Activated T-cell treated with anti-CD3 and anti-CD28 coated beads, Interleukin-2, amount 50 U/mL, for 4 hours (primary cell): ENCODE measurements at places on chromosomes 1 and 21.

DNA sequence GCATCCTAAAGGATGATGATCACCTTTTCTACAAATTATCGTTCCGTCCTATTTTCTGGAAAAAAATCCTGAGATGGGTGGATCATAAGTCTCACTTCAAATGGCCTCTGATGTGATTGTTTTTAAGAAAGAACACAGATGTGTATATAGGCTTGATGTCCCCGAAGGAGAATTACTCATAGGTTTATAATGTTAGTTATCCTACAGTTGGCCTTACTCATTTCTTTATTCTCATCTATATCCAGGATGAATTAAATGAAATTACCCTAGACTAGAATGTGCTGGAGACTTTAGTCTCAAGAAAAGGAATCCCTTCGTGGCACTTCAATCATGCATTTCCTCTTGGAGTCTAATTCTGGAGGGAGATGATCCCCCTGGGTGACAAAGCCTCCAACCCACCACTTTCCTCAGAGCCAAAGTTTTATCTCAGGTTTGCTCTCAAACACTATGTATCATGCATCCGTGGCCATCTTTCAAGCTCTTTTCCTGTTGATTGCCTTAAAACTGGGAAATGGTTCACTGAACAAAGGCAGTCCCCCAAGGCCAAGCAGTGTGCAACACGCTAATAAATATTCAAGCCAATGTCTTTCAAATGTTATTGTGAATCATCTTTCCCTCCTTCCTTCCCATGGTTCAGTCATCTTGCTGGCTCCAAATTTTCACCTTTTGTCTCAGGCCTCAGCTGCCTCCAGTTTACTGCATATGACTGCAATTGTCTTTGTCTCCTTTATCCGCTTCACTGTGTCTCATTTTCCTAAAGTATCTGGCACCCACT is 32.5 kb upstream of the SMYD2 start:
- DNase-seq = no peak

DNA sequence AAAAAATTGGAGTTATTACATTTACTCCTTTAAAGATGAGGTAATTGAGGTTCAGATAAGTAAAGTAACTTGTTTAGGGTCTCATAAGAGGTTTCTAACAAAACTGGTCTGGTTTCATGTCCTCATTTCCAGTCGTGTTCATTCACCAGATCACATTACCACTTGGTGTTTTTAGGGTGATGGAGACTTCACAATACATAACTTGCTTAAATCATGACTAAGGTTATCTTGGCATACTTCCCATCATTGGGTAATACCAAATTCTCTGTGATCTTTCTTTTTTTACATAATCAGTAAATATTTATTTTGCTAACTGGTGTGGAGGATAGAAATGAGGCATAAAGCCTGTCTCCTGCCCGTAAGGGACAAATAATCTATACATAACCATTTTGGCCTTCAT is 31.6 kb upstream of the RPTN start:
- DNase-seq = no peak

GRCh38 chr1:172287208-172287607 is 133.3 kb upstream of the C1orf105 start:
- DNase-seq = no peak

- DNase-seq = no peak
These were observed 614.9 kb upstream of the TMPRSS15 start for GRCh38 chr21:19018529-19018928.

DNA sequence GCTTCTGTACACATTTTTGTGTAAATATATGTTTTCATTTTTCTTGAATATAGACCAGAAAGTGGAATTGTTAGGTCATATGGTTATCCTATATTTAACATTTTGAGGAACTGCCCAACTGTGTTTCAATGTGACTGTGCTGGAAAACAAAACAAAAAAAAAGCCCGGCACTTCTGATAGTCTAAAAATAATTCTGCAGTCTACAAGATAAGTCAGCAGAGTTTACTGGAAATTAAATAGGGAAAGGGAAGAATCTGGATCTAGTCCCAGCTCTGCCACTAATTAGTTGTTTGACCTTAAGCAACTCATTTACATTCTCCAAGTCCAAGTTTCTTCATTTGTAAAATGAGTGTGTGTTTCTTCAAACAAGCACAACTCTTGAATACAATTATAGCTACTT is 869.1 kb upstream of the B3GALT2 start:
- no peak for DNase-seq

DNA sequence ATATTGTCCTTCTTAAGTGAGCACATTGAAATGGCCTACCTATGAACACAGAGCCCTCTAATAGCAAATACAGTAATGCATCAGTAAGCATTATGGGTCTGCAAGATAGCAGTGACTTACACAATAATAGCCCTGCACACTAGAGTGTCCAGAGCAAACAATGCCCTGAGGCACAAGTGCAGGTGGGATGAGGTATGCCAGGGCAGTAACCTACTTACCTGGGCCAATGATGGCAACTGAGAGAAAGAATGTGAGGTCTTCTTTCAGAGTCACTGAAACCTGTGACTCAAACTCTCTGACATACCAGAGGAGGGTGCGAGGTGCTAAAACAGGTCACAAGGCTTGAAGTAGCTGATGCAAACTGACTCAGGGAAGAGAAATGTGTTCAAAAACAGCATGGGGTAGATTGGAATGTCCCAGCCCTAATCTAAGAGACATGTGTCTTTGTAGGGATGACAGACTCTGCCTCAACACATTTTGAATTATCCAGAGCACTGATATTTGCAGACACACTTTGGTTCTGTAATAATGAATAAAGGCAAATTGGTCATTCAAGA is 168.5 kb upstream of the RUNX1 start:
- no peak for DNase-seq

- DNase-seq = no peak
These were observed 24.0 kb downstream of the TMEM53 start for GRCh38 chr1:44650159-44650831.

DNA sequence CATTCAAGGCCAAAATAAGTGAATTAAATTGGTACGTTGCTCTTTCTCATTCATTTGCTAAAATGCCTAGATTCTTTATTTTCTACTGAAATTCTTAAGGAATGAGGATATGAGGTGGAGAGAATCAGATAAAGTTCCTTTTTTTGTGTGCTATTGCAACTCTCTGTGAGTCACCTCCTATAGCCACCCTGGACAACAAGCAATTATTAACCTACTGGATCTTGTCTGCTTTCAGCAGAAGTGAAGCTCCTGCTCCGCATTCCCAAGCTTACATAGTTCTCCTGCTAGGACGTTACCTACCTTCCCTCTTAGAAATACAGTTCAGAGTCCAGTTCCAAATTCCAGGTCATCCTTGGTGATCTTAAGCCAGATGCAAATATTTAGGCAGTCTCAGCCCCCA is 4.8 kb upstream of the KCNJ6 start:
- DNase-seq = no peak

DNA sequence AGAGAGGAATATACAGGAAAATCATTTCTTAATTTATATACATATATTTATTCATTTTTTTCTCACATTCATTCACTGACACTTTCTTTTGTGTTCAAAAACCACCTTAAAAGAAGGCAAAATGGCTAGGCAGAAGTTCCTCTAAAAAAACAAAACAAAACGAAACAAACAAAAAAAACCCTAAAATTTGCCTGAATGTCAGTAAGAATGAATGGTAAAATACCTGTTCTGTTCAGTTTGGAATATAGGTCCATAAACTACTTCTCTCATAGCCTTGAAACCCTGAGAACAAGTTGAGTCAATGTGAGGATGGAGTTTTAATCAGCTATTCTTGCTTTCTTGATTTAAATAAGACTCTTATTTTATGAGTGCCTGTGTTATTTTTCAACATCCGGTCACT is 14.7 kb upstream of the ALG6 start:
- DNase-seq = no peak

DNA sequence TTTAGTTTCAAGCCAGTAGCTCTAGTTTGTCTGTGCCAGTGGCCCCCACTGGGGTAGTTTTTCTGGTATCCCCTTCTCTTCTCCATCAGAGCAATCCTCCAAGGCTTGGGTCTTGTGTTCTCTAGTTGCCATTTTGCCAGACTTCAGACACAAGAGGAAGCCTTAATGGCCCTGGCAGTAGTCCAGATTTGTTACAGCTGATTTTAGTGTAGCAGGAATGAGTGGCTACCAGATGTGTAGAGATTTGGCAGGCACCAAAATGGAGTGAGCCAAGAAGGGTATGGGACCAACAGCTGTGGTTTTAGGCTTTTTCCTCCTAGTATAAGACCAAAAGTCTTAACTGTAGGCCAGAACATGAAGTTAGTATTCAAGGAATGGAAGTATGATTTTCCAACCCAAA is 56.8 kb downstream of the ACP6 start:
- DNase-seq = no peak

GRCh38 chr1:247908766-247909165 is 11.3 kb upstream of the OR2T8 start:
- DNase-seq = no peak

GRCh38 chr1:38052750-38053415 is 6.3 kb upstream of the POU3F1 start:
- no peak for DNase-seq

DNA sequence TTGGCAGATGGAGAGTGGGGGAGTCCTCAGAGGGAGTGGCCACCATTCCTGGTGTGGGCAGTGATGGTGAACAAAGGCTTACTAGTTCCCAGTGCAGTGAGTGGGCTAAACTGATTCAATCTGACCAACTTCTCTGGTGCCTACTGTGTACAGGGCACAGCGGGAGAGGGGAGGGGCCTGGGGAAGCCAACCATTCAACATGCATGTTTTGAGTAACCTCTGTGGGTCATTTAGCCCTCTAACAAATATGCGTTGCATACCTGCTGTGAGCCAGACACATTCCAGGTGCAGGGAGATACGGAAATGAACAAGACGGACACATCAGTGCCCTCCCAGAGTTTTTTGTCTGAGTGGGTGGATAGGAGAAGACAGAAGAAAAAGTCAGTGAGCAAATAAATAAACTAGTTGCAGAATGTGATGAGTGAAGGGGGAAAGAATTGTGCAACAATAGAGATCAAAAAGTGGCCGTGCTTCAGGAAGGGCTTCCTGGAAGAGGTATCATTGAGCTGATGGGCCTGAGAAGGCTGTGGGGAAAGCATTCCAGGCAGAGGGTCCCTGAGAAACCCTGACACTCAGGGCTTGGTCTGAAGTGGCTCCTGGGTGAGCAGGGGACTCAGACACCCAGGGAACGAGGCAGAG is 78.8 kb downstream of the EPHB2 start:
- DNase-seq = no peak

DNA sequence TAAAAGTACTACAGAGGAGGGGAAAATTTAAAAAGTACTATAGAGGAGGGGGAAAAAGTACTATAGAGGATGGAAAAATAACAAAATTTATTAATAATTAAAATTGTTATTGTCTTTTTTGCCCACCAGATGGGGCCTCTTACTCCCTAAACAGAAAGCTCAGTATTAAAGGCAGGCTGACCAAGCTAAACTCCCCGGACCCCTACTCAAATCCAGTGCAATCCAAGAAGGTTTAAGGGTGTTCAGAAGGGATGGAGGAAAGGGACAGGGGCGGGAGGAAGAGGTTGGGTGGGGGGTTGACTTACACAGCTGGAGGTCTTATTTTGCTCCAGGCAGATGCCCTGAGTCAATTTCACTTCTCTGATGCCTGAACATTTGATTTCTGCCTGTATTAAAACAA is 13.7 kb downstream of the CD34 start:
- no peak for DNase-seq

DNA sequence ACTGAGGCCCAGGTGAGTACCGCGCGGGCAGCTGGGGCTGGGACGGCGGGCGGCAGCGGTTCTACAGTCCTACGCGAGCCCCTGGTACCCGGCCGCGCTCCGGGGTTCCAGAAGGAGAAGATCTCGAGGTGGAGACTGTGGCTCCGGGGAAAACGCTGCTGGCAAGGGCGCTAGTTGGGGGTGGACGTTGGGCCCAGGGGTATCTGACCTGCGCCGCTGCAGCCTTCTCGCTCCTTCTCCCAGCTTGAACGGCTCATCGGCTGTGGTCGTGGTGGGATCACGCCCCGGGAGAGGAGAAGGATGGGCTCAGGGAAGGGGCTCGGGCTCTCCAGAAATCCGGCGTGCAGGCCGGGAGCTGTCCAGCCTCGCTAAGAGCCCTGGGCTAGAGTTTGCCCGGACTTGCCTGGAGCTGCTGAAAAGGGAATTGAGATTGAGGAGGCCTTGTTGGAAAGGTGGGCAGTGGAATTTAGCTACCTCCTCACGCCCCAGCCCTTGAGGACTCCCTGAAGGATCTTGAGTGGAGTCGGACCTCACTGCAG is 1.1 kb upstream of the POU3F1 start:
- no peak for DNase-seq

DNA sequence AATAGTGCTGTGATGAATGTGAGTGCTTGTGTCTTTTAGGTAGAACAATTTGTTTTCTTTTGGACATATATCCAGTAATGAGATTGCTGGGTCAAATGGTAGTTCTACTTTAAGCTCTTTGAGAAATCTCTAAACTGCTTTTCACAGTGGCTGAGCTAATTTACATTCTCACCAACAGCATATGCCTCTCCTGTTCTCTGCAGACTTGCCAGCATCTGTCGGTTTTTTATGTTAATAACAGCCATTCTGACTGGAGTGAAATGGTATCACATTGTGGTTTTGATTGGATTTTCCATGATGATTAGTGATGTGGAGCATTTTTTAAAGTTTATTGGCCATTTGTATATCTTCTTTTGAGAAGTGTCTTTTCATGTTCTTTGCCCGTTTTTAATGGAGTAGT is 647.3 kb upstream of the ADAMTS5 start:
- DNase-seq = no peak

- no peak for DNase-seq
These were observed 86.8 kb downstream of the LRRC8C start for GRCh38 chr1:89719502-89720306.

GRCh38 chr1:189027512-189027911 is 1450.2 kb downstream of the BRINP3 start:
- DNase-seq = no peak

GRCh38 chr21:37636152-37636860 is 269.7 kb downstream of the DYRK1A start:
- no peak for DNase-seq

GRCh38 chr1:29876902-29877301 is 640.6 kb downstream of the PTPRU start:
- no peak for DNase-seq

- no peak for DNase-seq
These were observed 44.1 kb upstream of the ARHGEF16 start for GRCh38 chr1:3410142-3410925.

GRCh38 chr1:91170571-91170970 is 148.7 kb upstream of the ZNF644 start:
- no peak for DNase-seq

DNA sequence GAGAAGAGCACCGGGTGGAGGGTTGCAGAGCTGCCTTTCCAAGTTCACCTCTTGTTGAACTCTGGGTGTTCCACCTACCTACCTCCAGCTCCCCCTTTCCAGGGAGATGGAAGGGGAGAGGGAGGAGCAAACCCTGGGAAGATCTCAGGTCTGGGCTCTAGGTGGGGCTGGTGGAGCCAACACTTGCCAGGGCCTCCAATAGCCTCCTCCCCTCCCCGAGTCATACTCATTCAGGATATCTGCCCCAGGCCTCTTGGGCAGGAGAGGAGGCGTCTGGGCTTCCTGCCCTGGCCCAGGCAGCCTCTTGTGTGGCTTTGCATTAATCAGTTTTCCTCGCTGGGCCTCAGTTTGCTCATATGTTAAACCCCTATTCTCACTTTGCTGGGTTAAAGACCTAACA is 13.4 kb downstream of the RAP1GAP start:
- DNase-seq = no peak
